SW 1271 (cell line): ENCODE measurements at places on chromosomes 3 and 15.

DNA sequence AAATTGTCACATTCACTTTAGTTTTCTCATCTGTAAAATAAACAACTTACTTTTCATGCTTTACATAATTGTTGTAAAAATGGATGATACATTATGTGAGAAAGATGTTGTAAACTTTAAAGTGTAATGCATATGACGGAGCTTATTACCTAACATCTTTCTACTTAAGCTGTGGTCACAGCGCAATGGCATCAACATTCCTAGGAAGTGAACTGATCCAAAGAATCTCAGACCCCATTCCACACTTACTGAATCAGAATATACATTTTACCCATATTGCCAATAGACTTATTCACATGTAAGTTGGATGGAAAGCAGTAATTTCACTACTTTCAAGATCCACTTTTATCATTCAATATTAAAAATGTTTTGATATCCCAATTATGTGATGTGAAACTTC lies 497.5 kb downstream of the FGF12 start:
- no peak for DNase-seq

- no peak for DNase-seq
Observed at GRCh38 chr3:195240171-195240701, 30.7 kb downstream of the XXYLT1 start.

DNA sequence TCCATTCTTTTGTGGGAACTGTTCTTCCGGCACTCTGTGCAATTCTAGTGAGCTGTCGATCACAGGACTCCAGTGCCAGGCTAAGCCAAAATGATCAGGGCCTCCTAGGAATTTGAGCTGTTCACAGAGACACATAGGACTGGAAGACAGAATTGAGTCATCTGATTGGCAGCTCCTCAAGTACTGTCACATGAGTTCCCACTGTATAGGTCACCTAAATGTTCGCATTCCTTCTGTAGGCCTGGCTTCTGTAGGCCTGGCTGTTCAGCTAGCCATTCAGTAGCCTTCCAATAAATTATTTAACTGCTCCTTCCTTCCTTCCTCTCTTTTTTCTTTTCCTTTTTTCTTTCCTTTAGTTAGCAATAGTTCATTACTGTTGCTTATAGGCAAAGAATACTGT lies 4.3 kb downstream of the PROS1 start:
- DNase-seq: no peak

DNA sequence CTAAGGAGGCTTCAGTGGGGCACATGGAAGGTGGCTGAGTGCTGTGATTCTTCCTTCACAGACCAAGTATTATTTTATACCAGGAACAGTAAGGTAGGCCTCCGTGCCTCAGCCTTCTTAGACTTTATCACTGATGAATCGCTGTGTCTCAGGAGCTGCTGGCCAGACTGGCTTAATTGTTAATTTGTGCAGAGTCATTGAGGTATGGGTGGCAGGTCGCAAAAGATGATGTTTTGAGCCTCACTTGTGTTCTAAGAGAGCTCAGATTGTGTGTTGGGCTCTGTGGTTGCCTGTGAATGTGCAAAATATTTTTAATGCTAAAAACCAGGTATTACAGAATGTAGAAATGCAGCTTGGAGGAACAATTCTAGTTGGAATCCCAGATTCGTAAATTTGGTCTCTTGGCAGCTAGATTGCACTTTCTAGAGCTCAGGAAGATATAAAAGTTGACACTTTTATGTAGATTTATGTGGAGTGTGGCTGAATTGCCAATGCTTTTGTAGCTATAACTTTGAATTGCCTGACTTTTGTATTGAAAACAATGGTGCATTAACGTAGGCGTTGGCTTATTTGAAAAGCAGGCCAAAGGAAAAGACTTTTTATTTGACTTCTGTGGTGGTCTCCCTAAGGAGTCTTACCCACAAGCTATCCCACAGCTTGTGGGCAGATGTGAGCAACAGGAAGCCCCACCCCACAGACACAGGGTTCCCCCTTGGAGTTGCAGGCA lies 53.4 kb downstream of the LARS2 start:
- no peak for DNase-seq

- DNase-seq: no peak
Observed at GRCh38 chr3:149463921-149464320, 10.6 kb upstream of the TM4SF4 start.

DNA sequence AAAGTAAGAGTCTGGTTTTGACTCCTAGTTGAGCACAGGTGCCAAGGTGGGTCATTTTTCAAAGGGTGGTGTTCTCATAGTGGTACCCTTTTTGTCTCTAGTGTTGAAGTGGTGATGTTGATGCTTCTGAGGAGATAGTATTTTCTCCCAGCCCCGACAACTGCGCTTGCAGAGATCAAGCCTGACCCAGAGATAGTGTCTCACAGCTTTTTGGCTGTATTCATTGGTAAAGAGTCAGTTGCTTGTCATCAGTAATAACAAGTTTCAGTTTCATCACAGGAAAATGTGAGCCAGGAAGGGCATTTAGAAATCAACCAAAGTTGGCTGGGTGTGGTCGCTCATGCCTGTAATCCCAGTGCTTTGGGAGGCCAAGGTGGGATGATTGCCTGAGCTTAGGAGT lies 139.3 kb downstream of the NFKBIZ start:
- no peak for DNase-seq

DNA sequence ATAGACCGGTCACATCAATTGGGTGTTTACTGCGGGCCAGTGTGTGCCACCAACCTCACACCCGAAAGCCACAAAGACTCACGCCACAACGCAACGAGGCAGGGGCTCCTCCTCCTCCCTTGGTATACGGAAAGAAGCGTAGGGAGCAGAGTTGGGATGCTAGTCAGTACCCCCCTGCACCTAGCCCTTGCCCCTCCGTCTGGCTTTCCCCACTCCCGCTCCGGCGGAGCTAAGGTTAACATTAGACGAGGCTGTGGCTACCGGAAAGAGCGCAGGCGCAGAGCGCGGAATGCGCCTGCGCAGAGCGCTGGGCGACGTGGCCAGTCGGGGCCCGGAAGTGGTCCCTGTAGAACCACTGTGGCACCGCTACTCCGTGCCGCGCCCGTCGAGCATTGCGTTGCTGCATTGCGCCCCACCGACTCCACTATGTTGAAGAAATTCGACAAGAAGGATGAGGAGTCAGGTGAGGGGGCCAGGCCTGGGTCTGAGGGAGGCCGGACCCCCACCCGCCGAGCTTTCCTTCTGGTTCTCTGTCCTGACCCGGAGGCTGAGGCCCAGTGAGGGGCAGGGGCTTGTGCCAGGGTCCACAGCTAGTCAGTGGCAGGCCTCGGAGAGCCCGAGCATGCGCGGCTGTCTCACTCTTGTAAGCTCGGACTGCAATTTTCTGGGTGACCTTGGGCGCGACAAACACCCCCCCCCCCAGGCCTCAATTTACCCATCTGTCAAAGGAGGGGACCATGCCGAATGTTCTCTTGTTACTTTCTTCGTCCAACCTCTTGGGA lies at the start of gene COPG1:
Gene COPG1, plus strand, starts transcription at position 323 of the 782 bp plus-strand sequence. Its CDS starts 104 bp downstream, at position 427.
- peak; percentile 53 for DNase-seq

DNA sequence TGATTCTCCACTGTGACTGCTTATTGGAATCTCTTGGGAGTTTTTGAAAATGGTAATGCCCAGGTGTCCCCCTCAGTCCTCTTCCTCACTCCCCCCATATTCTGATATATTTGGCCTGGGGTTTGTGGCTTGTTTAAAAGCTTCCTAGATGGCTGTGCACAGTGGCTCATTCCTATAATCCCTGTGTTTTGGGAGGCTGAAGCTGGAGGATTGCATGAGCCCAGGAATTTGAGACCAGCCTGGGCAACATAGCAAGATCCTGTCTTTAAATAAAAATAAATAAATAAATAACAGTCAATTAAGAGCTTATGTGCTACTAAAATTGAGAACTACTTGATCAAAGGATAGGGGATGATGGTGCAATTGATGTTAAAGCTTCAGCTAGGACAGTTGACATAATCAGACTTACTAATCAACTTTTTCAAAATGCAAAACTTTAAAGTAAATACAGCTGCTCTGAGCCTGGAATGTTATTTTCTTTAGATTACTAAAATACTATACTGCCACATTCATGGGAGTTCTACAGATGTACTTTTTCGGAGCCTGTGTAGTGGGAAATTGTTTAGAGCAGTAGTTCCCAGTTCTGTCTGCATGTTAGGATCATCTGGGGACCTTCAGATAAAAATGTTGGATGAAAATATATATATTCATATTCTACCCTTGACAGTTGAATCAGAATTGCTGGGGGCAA lies 33.4 kb downstream of the ARIH1 start:
- no peak for DNase-seq

DNA sequence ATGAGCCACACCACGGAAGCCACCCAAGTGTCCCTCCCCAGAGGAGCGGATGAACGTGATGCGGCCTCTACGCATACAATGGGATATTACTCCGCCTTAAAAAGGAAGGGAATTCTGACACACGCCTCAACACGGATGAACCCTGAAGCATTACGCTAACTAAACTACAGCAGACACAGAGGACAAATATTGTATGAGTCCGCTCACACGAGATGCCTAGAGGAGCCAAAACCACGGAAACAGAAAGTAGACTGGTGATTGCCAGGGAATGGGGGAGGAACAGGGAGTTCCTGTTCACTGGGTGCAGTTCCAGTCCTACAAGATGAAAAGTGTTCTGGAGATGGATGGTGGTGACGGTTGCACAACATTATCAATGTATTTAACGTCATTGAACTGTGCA lies 32.7 kb downstream of the SRGAP3 start:
- DNase-seq: no peak

GRCh38 chr3:187639927-187640568 lies 30.1 kb downstream of the SST start:
- no peak for DNase-seq

DNA sequence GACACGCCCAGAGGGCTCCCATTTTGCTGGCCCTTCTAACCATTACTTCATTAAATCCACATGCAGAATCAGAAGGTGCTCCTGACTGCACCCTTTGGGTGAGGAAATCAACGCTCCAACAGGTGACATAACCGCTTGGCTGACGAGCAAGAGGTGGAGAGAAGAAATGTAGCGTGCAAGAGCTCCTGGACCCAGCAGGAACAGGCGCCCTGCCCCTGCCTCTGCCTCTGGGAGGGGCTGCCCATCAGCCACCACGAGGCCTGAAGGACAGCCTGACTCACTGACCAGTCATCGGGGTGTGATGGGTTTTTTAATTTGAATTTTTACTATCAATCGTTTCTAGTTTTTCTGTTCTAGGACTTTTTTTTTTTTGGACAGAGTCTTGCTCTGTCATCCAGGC lies 218.2 kb downstream of the ADAMTS17 start:
- no peak for DNase-seq

- no peak for DNase-seq
Observed at GRCh38 chr3:99918715-99919114, 101.1 kb downstream of the CMSS1 start.

- DNase-seq: no peak
Observed at GRCh38 chr15:56744701-56745683, 11.7 kb upstream of the ZNF280D start.

DNA sequence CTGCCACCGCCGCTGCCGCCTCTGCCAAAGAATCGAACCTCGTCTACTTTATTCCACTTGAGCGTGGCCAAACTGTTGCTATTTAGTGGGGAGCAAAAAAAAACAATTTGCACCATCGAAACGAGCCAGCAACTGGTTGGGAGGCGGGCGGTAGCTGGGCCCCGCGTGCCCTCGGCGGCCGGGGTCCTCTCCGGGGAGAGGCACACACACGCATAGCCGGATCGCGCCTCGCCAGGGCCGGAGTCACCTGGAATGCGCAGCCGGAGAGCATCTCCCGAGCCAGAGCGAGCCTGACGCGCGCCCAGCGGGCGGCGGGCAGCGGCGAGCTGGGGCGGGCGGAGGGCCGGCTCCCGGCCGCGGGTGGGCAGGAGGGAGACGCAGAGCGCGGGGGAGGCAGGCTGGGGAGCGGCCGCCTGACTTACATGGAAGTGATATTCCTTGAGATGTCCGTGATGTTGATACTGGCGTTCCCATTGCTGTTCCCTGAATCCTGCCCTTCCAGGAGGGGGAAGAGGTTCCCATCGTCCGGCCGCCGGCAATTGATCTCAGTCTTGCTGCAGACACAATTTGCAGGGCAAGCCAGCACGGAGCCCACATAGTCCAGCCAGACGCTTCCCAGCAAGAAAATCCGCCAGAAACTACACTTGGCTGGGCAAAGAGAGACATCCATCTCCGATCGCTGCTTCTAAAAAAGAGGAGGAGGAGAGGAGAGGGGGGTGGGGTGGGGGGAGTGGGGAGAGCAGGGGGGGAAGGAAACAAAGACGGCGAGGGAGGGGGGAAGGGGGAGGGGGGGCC lies 858 bp downstream of the NTRK3 start:
- DNase-seq: no peak

DNA sequence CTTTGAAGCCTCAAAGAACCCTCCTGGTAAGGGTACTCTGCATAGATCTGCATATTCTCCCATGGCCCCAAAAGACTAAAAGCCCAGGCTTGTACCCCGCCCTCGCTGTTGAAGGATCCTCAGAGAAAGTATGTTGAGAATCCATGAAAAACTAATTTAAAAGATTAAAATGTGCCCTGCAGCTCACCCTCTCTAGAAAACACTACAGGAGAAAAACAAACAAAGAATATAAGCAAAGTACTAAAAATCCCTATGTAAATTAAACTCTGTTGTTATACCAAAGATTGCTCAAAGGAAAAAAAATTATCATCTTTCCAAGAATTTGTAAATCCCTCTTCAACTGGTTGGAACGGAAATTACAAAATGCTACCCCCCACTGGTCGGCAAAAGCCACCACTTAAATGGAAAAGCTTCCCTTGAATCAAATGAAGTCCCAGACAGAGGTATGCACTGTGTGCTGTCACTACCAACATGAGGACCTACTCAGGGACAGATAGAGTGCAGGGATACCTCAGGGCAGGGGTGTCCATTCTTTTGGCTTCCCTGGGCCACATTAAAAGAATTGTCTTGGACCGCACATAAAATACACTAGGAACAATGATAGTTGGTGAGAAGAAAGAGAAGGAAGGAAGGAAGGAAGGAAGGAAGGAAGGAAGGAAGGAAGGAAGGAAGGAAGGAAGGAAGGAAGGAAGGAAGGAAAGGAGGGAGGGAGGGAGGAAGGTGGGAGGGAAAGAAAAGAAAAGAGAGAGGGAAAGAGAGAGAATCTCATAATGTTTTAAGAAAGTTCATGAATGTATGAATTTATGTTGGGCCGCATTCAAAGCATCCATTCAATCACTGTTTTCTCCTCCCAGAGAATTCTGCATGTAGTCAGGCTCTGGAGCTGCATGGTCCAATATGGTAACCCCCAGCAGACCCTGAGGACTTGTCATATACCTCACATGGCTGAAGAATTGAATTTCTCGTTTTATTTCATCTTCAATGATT lies 88.1 kb downstream of the MAGI1 start:
- no peak for DNase-seq

GRCh38 chr15:47551079-47551478 lies 166.2 kb upstream of the SEMA6D start:
- no peak for DNase-seq

- no peak for DNase-seq
Observed at GRCh38 chr15:83398626-83399025, 48.5 kb upstream of the SH3GL3 start.

- DNase-seq: peak; percentile 18
Observed at GRCh38 chr3:63976161-63976871, 47.0 kb downstream of the PSMD6 start.

DNA sequence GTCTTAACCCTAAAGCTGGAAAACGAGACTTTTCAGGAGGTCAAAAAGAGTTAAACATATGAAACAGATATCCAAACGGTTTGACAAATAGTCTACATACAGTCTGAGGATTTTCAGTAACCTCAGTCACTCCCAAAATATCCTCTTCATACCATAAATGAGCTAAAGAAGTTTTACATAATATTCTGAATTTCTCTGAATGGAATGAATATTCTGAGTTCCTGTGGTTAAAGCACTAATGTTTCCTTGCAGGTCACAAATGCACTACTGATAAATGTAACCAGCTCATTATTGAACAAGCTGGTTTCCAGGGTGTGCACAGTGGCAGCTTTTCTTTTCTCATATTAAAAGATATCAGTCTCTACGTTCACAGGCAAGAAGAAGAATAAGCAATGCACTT lies 137.4 kb upstream of the POU1F1 start:
- DNase-seq: no peak

- no peak for DNase-seq
Observed at GRCh38 chr15:87573039-87573438, 683.5 kb downstream of the NTRK3 start.
